NT2/D1 (cell line): ENCODE measurements at places on chromosomes 7 and 10.

GRCh38 chr7:22150221-22150620 is 204.5 kb upstream of the CDCA7L start:
- no peak for DNase-seq

GRCh38 chr10:32577448-32577847 is 131.5 kb downstream of the CCDC7 start:
- DNase-seq = no peak

GRCh38 chr10:15237351-15237750 is 68.9 kb upstream of the NMT2 start:
- DNase-seq = no peak

- no peak for DNase-seq
Measured at GRCh38 chr7:41425926-41426325, 277.0 kb downstream of the INHBA start.

- DNase-seq = no peak
Measured at GRCh38 chr10:129694691-129695243, 227.7 kb downstream of the MGMT start.

GRCh38 chr10:18906636-18907035 is 142.0 kb upstream of the MALRD1 start:
- no peak for DNase-seq

GRCh38 chr10:119318411-119319160 is 111.2 kb downstream of the GRK5 start:
- no peak for DNase-seq

DNA sequence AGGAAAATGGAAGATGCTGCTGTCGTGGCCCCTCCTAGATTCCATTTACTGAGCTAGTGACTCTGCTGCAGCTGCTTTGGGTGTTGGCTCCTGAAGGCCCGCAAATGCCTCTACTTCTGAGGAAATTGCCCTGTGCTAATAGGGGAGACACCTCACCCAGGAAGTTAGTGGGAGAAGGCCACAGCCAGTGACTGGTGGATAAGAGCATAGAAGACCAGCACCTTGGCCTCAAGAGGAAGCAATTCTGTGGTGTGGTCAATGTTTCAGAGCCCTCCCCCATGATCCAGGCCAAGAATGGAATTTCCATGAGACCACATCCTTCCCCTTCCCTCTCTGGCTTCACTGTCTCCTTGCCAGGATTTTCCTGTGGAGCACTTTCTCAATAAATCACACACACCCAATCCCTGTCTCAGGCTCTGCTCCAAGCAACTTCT is 25.0 kb upstream of the FZD1 start:
- DNase-seq = no peak
